ENCODE measurements at places on chromosomes 3 and 15. TPM values are rescaled to one million over a fixed set of nuclear protein-coding genes. Genes with fewer than 3 reads are reported as not detected.

The PYDC2 gene
- not detected for total RNA-seq

The THRB gene
- total RNA-seq, result 9.7 TPM

The ZNF35 gene
- 12.0 TPM for total RNA-seq

The CNTN6 gene
- total RNA-seq, result not detected

The GOLIM4 gene
- 28.5 TPM for total RNA-seq

The LRRC31 gene
- 0.04 TPM for total RNA-seq

The SLC35A5 gene
- 17.7 TPM for total RNA-seq

The DPPA4 gene
- total RNA-seq, result not detected

The FILIP1L gene
- total RNA-seq, result not detected

The BOC gene
- total RNA-seq, result 4.4 TPM

The CELF6 gene
- total RNA-seq, result not detected

The MEX3B gene
- total RNA-seq, result 0.58 TPM

The GRM2 gene
- total RNA-seq, result 0.17 TPM

DNA sequence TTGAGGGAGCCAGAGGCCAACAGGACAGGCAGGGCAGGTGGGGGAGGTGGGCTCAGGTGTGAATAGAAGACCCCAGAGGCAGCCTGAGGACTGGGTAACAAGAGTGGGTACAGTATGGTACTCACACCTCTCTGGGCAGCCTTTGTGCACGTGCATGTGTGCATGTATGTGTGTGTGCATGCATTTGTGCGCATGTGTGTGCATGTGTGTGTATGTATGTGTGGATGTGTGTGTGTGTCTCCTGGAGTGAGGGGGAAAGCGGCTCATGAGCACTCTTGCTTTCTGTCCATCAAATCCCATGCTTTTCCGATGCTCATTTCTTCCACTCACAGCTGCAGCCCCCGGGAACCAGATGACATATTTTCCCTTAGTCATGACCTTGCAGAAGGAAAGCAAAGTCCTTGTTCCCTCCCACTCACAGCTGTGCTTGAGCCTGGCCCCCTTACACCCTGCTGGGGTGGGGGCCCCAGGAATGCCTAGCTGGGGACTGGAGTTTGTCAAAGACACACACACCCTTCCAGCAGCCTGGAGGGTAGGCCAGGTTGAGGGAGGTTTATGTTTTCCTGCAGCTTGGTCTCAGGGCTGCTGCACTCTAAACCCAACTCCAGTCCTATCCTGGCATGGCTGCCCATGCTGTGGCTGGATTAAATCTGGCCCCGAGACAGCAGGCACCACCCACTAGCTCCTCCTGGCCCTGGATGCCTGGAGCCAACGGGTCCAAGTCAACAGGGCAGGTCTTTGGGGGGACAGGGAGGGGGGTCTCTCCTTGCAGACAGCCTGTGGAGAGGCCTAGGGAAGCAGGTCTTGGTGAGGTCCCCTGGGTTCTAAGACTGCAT is 22.5 kb downstream of the CCDC33 start:
- H3K4me3 ChIP-seq, result no peak overlapping the region
- H3K27ac ChIP-seq, result no peak overlapping the region
- H3K27me3 ChIP-seq, result peaks cover 44% of the 10 kb centered on the region

DNA sequence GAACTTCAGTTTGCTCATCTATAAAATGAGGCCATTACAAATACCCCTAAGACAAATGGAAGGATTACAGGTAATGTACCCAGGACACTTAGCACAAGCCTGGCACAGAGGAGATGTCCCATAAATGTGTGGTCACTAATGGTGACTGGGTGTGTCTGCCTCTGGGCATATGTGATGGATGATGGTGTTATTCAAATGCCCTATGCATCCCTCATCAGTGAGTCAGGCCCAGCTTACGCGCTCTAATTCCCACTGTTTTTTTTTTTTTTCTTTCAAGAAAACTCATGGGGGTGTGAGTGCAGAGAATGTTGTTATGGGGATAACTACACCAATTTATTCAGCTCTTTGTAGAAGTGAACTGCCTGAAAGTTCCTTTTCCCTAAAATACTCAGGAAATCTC is 23.6 kb upstream of the KIF23 start:
- no peaks in the 10 kb centered on the region for H3K27me3 ChIP-seq
- H3K36me3 ChIP-seq, result no peaks in the 10 kb centered on the region
- H3K27ac ChIP-seq, result peak overlapping the region; percentile 98
- peaks cover 67% of the 10 kb centered on the region for H3K4me1 ChIP-seq

DNA sequence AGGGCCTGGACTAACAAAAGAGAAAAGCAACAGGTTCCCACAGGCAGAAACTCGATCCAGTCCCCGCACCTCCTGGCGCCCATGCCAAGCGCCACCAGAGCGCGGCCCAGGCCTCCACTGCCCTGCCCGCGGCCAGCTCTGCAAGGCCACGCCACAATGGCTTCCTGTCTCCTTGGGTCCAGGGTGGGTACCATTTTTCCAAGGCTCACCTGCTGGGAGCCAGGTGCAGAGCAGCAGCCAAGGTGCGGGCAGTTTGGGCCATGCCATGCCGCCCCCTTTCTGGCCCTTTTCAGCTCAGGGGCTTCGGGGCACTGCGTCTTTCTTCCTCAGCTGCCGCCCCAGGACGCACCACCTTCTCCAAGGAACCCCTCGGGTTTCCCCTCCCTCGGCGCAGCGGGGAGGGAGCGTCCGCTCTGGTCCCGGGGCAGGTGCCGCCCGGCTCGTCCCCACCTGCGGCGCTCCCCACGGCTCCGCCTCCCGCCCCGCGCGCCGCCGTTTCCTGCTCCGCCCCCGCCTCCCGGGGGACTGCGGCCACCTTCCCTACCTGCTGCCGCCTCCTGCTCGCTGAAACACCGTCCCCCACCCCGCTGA is at the start of gene ILDR1:
Gene ILDR1, minus strand, starts transcription at position 437 of the 591 bp plus-strand sequence. Its CDS starts 170 bp downstream, at position 267.
- H3K27ac ChIP-seq, result no peak within 1 kb of the TSS
- peak within 1 kb of the TSS; percentile 82 for H3K4me3 ChIP-seq
- H3K27me3 ChIP-seq, result no peaks in the 10 kb centered on the region
- peak; percentile 79 for DNase-seq

DNA sequence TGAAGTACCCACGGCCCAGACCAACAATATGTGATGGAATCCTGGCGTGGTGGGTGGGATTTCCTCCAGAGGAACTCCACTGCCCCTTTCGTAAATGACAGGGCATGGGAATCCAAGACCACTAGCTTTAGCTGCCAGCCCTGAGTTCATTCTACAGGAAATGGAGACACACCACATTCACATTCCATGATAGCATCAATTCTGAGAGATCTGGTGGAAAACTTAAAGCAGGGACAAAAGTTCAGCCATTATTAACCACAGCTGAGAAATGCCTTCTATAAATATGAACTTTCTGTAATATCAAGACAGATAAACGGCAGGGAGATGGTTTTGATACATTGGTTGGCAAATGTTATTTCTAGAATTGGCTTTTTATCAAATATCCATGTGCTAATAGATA is 98.2 kb downstream of the FBN1 start:
- no peaks in the 10 kb centered on the region for H3K4me1 ChIP-seq
- H3K27ac ChIP-seq, result no peak overlapping the region
- H3K4me3 ChIP-seq, result no peak overlapping the region
- DNase-seq, result no peak
- no peaks in the 10 kb centered on the region for H3K36me3 ChIP-seq

- no peak overlapping the region for H3K4me3 ChIP-seq
- H3K27me3 ChIP-seq, result no peaks in the 10 kb centered on the region
- no peaks in the 10 kb centered on the region for H3K4me1 ChIP-seq
- DNase-seq, result no peak
- H3K36me3 ChIP-seq, result no peaks in the 10 kb centered on the region
Observed at GRCh38 chr3:104933972-104934371, 432.7 kb upstream of the ALCAM start.

GRCh38 chr15:54149115-54149531 is 170.9 kb downstream of the UNC13C start:
- H3K4me3 ChIP-seq, result no peak overlapping the region
- H3K27me3 ChIP-seq, result no peaks in the 10 kb centered on the region
- no peak for DNase-seq
- H3K36me3 ChIP-seq, result no peaks in the 10 kb centered on the region

DNA sequence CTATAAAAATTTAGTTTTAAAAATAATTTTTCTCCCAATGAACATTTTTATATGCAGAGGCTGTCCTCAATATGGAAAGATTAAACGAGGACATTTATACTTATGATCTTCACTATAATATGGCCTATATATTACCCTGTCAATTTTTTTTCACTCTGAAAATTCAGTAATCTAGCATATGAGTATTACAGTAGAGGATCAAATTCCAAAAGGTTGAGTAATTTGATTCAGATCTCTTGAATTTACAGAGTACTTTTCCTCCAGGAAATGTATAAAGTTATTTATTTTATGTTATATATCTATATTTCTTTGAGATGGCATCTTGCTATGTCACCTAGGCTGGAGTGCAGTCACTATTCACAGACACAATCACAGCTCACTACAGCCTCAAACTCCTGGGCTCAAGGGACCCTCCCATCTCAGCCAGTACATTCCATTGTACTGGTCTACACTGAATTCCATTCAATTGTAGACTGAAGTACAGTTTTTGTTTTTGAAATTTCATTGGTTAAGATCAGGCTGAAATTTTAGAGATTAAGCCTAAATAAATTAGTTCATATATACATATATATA is 16.3 kb upstream of the TRPM7 start:
- no peaks in the 10 kb centered on the region for H3K36me3 ChIP-seq
- no peaks in the 10 kb centered on the region for H3K27me3 ChIP-seq
- H3K27ac ChIP-seq, result no peak overlapping the region
- no peak overlapping the region for H3K4me3 ChIP-seq
- no peaks in the 10 kb centered on the region for H3K4me1 ChIP-seq
- peak; percentile 35 for DNase-seq

- peak; percentile 68 for DNase-seq
- H3K36me3 ChIP-seq, result no peaks in the 10 kb centered on the region
- peaks cover 34% of the 10 kb centered on the region for H3K4me1 ChIP-seq
Observed at GRCh38 chr3:35946121-35946853, 307.0 kb downstream of the ARPP21 start.

GRCh38 chr3:119237299-119237698 is 3.4 kb downstream of the B4GALT4 start:
- H3K4me1 ChIP-seq, result peaks cover 31% of the 10 kb centered on the region
- no peak overlapping the region for H3K27ac ChIP-seq
- H3K4me3 ChIP-seq, result no peak overlapping the region
- DNase-seq, result no peak
- no peaks in the 10 kb centered on the region for H3K27me3 ChIP-seq

- H3K36me3 ChIP-seq, result no peaks in the 10 kb centered on the region
- H3K4me1 ChIP-seq, result peaks cover 18% of the 10 kb centered on the region
- no peak overlapping the region for H3K4me3 ChIP-seq
- no peak overlapping the region for H3K27ac ChIP-seq
Observed at GRCh38 chr3:58524326-58524888, 12.6 kb downstream of the ACOX2 start.

DNA sequence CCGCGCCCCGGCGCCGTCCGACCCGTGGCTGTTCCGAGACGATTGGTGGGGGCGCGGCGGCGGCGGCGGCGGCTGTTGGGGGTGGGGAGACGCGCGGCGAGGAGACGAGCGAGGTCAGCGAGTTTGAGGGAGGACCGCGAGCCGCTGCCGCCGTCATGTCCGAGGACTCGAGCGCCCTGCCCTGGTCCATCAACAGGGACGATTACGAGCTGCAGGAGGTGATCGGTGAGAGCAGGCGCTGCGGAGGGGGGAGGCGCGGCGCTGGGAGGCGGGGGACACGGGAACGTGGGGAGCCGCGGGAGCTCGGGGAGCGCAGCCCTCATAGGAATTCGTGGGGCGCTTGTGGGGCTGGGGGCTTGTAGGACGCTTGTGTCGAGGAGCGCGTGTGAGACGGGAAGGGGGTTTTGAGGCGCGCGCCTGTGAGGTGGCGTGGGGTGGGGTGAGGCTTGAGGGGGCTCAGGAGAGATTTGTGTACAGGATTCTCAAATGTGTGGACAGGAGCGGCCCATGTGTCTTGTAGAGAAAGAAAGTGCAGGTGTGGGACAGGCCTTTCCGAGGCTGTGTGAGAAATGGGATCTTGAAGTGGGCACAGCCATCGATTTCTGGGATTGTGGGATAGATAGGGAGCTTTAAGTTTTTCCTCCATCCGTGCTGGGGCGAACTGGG is 518 bp downstream of the OXSR1 start:
- H3K36me3 ChIP-seq, result no peaks in the 10 kb centered on the region
- DNase-seq, result peak; percentile 26
- peak overlapping the region; percentile 97 for H3K27ac ChIP-seq
- H3K27me3 ChIP-seq, result no peaks in the 10 kb centered on the region
- peak overlapping the region; percentile 94 for H3K4me3 ChIP-seq
- peaks cover 51% of the 10 kb centered on the region for H3K4me1 ChIP-seq

DNA sequence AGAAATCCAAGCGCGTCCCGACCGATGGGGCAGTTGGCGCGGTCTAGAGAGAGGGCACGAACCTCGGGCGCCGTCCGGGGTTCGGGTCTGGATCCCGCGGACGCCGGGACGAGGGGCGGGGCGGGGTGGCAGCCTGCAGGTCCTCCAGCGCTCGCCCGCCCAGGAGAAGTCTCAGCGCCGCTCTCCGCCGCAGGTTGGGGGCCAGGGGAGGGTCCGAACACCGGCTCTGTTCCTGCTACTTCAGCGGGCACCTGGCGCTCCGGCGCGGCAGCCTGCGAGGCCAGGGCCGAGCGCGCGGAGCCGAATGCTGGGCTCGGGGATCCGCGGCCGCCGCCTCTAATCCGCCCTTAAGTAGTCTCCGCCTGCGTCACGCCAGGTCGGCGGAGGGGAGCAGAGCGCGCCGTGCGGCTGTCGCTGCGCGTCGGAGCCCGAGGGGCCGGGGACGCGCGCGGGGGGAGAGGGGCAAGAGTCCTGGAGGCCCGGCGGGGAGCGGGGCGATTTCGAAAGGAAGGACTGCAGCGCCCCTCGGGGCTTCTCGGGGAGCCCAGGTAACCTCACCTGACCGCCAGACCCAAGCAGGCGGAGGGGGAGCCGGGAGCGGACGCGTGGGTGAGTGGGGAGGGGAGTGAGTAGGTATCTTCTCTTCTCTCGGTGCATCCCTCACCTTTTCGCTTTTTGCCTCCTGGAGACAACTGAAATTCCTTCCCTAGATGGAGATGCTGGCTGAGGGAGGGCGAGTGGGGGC is at the start of gene GJD2:
Gene GJD2, minus strand, starts transcription at position 325 of the 745 bp plus-strand sequence. CDS start 510 bp downstream, outside the sequence.
- no peak within 1 kb of the TSS for H3K4me3 ChIP-seq
- peaks cover 69% of the 10 kb centered on the region for H3K27me3 ChIP-seq
- no peak within 1 kb of the TSS for H3K27ac ChIP-seq
- H3K36me3 ChIP-seq, result no peaks in the 10 kb centered on the region

DNA sequence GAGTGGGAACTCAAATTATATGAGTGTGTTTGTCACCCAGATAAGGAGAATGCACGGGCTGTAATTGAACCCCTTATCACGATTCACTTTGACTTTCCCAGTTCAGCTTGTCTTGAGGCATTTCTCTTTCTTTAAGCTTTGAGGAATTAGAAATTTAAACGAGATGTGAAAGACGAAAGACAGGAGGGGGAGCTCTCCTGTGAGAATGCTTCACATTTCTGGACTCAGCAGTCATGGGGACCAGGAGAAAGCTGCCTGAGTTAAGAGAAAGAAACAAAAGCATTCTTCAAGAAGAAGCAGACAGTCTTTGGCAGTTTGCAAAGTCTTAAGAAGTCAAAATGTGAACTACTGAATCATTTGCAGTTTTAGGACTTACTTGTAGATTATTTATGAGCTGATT is 205.6 kb downstream of the NECTIN3 start:
- H3K36me3 ChIP-seq, result no peaks in the 10 kb centered on the region
- no peaks in the 10 kb centered on the region for H3K27me3 ChIP-seq
- peak; percentile 37 for DNase-seq
- H3K4me3 ChIP-seq, result no peak overlapping the region
- no peak overlapping the region for H3K27ac ChIP-seq

- no peaks in the 10 kb centered on the region for H3K4me1 ChIP-seq
- no peaks in the 10 kb centered on the region for H3K36me3 ChIP-seq
- DNase-seq, result no peak
- no peak overlapping the region for H3K27ac ChIP-seq
- no peaks in the 10 kb centered on the region for H3K27me3 ChIP-seq
- no peak overlapping the region for H3K4me3 ChIP-seq
Observed at GRCh38 chr15:93894438-93895036, 336.8 kb upstream of the MCTP2 start.

GRCh38 chr3:36211652-36211999 is 168.7 kb upstream of the STAC start:
- no peak overlapping the region for H3K27ac ChIP-seq
- no peaks in the 10 kb centered on the region for H3K27me3 ChIP-seq
- peaks cover 11% of the 10 kb centered on the region for H3K4me1 ChIP-seq

Data from PC-3 (cell line).